ENCODE measurements at places on chromosomes 2 and 18. TPM values are rescaled to one million over a fixed set of nuclear protein-coding genes. Genes with fewer than 3 reads are reported as not detected.

CPS1 gene
- 5.4 TPM for polyA plus RNA-seq

COLEC12 gene
- 26.3 TPM for polyA plus RNA-seq

FBXO36 gene
- 5.8 TPM for polyA plus RNA-seq

FOXI3 gene
- 0.17 TPM for polyA plus RNA-seq

All from renal cortex interstitium (tissue), 15 donors.